ENCODE measurements at places on chromosomes 7 and 10.

- no peak for DNase-seq
These were observed 19.3 kb downstream of the SPAG6 start for GRCh38 chr10:22364407-22365140.

DNA sequence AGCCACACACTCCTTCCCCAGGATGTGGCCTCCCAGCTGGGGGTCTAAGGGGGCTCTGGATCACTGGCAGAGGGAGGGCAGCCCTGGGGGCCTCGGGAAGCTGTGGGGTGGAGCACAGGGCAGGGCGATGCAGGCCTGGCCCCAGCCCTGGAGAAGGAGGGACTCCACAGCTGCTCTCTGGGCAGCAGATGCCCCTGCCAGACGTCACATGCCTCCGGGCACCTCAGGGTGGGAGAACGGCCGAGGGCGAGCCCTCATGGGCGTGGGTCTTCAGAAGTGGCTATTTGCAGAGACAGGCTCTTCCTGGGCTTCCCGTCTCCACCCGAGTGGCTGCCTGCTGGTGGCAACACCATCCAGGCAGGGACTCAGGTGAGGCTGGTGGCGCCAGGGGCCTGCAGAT lies 16.0 kb upstream of the ADGRA1 start:
- no peak for DNase-seq

GRCh38 chr7:114785496-114785895 lies 136.4 kb upstream of the MDFIC start:
- DNase-seq, result no peak

- no peak for DNase-seq
These were observed 685 bp downstream of the CASP2 start for GRCh38 chr7:143288836-143289235.
